PC-3 (cell line): ENCODE measurements at places on chromosomes 7 and 10. TPM values are rescaled to one million over a fixed set of nuclear protein-coding genes. Genes with fewer than 3 reads are reported as not detected.

- H3K4me1 ChIP-seq: peaks cover 14% of the 10 kb centered on the region
- H3K27me3 ChIP-seq: no peaks in the 10 kb centered on the region
- DNase-seq: peak; percentile 69
- H3K36me3 ChIP-seq: no peaks in the 10 kb centered on the region; the same call in 1 of the 2 replicates
- H3K27ac ChIP-seq: 0 out of 2 replicates have a peak overlapping the region, but pooled peaks have one; percentile 2
These were observed 29.1 kb downstream of the UBE2H start for GRCh38 chr7:129923709-129924108.

DNA sequence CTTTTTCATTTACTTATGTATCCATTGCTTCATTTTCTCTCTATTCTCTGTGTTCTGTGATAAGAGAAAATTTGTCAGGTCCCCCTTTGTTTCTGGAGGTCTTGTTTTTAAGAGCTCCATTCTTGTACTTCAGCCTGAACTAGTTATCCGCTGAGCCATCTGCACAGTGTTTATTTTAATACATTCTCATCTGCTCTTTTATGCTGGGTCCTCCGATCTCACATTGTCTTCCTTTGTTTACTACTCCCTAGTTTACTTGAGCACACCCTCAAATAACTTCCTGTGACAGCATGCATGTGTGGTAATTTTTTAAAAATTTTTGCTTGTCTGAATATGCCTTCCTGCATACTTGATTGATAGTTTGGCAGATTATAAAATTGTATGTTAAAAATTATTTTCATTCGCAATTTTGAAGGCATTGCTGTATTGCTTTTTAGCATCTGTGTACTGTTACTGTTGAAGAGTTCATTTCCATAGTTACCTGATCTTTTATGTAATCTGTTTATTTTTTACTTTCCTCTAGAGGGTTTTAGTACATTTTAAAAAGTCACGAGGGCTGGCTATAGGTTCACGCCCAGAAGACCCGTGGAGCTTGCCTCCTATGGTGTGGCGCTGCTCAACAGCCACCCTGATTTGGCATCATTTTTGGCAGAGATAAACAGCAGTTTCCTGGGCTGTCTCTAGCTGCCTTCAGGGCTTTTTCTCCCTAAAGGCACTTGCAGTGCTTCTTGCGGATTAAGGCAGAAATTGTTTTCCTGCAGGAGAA, 31.9 kb downstream of the RSBN1L start:
- peaks cover 11% of the 10 kb centered on the region; the same call in 1 of the 2 replicates for H3K4me1 ChIP-seq
- no peak overlapping the region for H3K4me3 ChIP-seq
- no peak overlapping the region for H3K27ac ChIP-seq

GRCh38 chr7:131629217-131629882, 72.9 kb upstream of the PODXL start:
- H3K4me3 ChIP-seq: 0 out of 2 replicates have a peak overlapping the region, but pooled peaks have one; percentile 4
- H3K27me3 ChIP-seq: no peaks in the 10 kb centered on the region
- peaks cover 72% of the 10 kb centered on the region for H3K4me1 ChIP-seq
- H3K36me3 ChIP-seq: no peaks in the 10 kb centered on the region
- peak overlapping the region; percentile 56 for H3K27ac ChIP-seq

GRCh38 chr10:5078547-5079180, 15.6 kb upstream of the AKR1C3 start:
- DNase-seq: peak; percentile 66
- H3K4me1 ChIP-seq: peaks cover 15% of the 10 kb centered on the region
- H3K4me3 ChIP-seq: no peak overlapping the region
- H3K27ac ChIP-seq: peak overlapping the region; percentile 36

- no peak overlapping the region for H3K4me3 ChIP-seq
- DNase-seq: no peak
- H3K4me1 ChIP-seq: no peaks in the 10 kb centered on the region
- no peaks in the 10 kb centered on the region for H3K36me3 ChIP-seq
- no peak overlapping the region for H3K27ac ChIP-seq
- H3K27me3 ChIP-seq: no peaks in the 10 kb centered on the region
These were observed 1206.6 kb downstream of the TYW1 start for GRCh38 chr7:68203251-68203650.

DNA sequence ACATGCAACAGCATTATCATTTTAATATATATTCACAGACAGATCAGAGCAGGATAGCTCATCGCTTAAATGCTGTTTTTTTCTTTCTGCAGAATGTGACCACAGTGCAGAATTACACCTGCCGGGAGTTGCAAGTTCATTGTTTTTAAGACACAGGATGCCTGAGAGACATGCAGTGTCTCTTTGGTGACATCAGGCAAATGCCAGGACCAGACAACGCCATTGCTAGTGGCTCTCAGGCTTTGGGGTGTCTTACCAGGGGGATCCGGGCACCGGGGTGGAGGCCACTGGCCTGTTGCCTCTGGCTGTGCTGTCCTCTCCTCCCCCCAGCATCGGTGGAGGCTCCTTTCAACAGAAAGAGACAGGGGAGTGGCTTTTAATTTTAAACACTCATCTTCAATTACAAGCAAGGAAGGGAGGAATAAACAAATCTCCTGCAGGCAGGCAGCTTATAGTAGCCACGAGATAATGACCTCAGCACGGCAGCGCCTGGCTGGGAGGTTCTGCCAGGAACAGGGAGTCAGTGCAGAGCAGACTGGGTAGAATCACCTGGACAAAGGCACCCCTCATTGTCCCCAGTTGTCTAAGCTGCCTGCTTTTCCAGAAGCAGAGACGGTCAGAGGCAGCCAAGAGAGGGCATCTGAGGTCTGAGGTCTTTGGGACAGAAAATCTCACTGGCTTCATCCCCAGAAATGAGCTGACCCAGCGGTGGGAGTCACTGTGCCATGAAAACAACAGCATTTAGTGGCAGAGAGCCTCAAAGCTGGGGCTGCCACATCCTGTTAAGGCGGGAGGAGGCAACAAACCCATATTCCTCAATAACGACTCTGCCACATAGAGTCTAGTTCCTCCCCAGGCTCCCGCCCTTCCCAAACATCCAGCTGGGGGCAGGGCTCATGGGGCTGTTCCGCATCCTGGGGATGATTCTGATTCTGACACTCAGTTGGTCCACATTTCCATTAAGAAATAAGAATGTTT, 148.4 kb downstream of the TCERG1L start:
- DNase-seq: no peak
- no peaks in the 10 kb centered on the region for H3K27me3 ChIP-seq
- no peak overlapping the region for H3K4me3 ChIP-seq
- H3K36me3 ChIP-seq: no peaks in the 10 kb centered on the region
- no peaks in the 10 kb centered on the region for H3K4me1 ChIP-seq
- H3K27ac ChIP-seq: no peak overlapping the region

DNA sequence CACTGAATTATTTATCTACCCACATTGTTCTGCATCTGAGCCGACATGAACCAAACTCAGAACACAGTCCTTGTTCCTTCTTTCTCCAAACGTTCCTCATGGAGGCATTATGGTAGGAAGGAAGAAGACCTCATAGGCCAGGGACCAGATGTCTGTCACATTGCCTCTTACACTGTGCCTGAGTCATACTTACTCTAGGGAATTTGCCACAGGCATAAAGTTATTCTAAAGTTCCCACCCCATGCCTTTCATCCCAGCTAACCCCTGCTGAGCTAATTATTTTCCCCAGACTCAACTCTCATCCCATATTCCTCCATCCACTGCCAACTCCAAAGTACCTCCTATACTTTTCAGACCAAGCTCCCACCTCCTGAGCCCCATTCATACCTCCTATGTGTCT, 21.2 kb downstream of the MAT1A start:
- H3K27ac ChIP-seq: no peak overlapping the region
- no peaks in the 10 kb centered on the region for H3K36me3 ChIP-seq
- H3K4me3 ChIP-seq: no peak overlapping the region
- no peak for DNase-seq

GRCh38 chr10:131198843-131199242, 112.7 kb downstream of the TCERG1L start:
- H3K4me3 ChIP-seq: no peak overlapping the region
- no peaks in the 10 kb centered on the region for H3K36me3 ChIP-seq
- no peak overlapping the region for H3K27ac ChIP-seq
- H3K27me3 ChIP-seq: no peaks in the 10 kb centered on the region
- no peak for DNase-seq

DNA sequence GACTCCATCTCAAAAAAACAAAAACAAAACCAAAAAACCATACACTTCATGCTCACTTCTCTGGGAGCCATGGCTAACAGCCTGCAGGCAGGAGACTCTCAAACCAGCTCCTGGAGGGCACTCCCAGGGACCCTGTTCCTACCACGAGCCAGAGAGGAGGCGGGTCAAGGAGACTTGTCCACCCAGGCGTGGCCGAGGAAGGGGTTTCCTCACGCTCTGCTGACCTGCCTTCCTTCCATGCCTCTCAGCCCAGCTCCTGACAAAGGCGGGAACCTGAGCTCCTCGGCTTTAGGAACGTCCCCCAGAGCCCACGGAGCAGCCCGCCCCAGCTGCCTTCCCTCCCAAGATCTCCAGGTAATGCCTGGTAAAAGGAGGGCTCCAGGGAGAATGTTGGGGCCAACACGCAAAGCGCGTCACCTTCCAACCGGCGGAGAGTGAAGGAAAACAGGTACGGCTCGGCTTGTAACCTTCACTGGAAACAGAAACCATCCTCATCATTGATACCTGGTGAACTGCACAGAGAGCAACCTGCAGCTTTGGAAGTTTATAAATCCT, 9.5 kb downstream of the GPR146 start:
- no peak overlapping the region for H3K4me3 ChIP-seq
- no peak for DNase-seq
- no peaks in the 10 kb centered on the region for H3K4me1 ChIP-seq
- no peak overlapping the region for H3K27ac ChIP-seq
- no peaks in the 10 kb centered on the region for H3K36me3 ChIP-seq
- no peaks in the 10 kb centered on the region for H3K27me3 ChIP-seq

Gene CHST15
- 16.4 and 17.1 TPM in 2 replicates for total RNA-seq

Gene PFKFB3
- 19.5 and 22.7 TPM in 2 replicates for total RNA-seq
